ENCODE measurements at places on chromosomes 5 and 9.

GRCh38 chr5:88142636-88142885 is 126.1 kb downstream of the TMEM161B start:
- H3K27ac ChIP-seq = no peak overlapping the region
- no peak overlapping the region for H3K4me3 ChIP-seq
- no peak for DNase-seq
- H3K4me1 ChIP-seq = no peaks in the 10 kb centered on the region
- no peaks in the 10 kb centered on the region for H3K36me3 ChIP-seq
- no peaks in the 10 kb centered on the region for H3K27me3 ChIP-seq

DNA sequence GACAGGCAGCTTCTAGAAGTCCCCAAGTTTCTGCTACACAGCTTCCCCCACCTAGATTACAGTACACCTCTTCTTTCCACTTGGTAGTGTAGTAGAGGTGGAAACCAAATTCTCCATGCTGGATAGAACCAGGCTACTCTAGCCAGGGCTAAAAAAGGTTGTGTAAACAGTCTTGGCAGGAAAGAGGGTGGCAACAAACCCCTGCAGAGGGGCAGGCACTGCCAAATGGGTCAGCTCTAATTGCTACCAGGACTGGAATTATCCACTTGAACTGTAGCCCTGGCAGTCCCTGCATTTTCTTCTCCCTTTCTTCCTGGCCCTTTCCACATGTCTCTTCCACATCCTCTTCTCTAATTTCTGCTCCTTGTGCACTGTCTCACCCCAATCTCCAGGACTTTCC is 24.8 kb downstream of the RANBP3L start:
- no peak overlapping the region for H3K27ac ChIP-seq
- H3K27me3 ChIP-seq = peaks cover 38% of the 10 kb centered on the region
- no peak for DNase-seq
- no peaks in the 10 kb centered on the region for H3K36me3 ChIP-seq
- no peaks in the 10 kb centered on the region for H3K4me1 ChIP-seq

GRCh38 chr9:137705906-137706305 is 87.1 kb downstream of the EHMT1 start:
- H3K27me3 ChIP-seq = no peaks in the 10 kb centered on the region
- H3K4me3 ChIP-seq = no peak overlapping the region
- peaks cover 26% of the 10 kb centered on the region for H3K36me3 ChIP-seq
- no peak overlapping the region for H3K27ac ChIP-seq
- no peaks in the 10 kb centered on the region for H3K4me1 ChIP-seq
- DNase-seq = no peak

DNA sequence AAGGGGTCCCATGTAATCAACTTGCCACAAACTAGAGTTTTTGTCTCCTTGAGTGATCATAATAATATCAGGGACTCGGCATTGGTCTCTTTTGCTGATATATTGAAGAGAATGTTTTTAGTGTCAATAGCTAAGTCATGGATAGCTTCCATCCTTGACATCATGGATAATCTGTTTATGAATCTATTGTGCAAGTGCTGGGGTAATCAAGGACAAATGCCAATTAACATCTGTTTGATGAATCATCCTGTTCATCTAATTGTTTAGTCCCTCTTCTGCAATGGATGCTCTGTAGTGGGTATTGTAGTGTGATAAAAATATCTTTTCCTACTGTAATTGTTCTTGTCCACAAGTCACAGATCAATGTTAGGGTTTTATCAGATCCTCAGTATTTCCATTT is 607.5 kb upstream of the SEMA6A start:
- no peaks in the 10 kb centered on the region for H3K4me1 ChIP-seq
- H3K36me3 ChIP-seq = no peaks in the 10 kb centered on the region
- H3K4me3 ChIP-seq = no peak overlapping the region

DNA sequence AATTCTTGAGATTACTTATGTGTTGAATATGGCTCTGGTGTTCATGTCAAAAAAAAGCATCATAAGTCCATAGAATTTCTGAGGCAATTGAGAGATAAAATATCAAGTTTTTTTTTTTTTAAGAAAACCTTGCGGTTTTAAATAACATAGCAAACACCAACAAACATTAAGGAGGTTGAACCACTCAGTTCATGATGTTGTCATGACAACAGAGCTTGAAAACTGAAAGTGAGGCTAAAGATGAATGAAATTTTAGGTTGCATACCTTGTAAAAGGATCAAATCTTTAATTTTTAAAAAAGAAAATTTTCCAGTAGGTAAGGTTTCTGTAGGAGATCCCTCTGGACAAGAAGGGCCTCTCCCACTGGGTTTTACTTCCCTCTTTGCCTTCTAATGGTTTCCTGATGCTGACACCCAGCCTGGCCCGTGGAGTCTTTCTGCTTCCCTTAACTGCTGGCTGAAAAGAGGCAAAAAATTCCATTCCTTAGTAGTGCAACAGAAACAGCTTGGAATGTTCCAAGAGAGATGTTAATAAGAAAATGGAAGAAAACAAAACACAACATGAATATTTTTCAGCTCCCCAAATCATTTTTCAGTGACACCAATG is 60.0 kb upstream of the FER start:
- no peak overlapping the region for H3K27ac ChIP-seq
- no peaks in the 10 kb centered on the region for H3K36me3 ChIP-seq
- H3K4me1 ChIP-seq = no peaks in the 10 kb centered on the region
- DNase-seq = no peak

GRCh38 chr5:179264783-179265513 is 80.3 kb downstream of the ADAMTS2 start:
- no peak overlapping the region for H3K27ac ChIP-seq
- no peaks in the 10 kb centered on the region for H3K27me3 ChIP-seq
- H3K4me1 ChIP-seq = no peaks in the 10 kb centered on the region
- DNase-seq = no peak

- no peak overlapping the region for H3K4me3 ChIP-seq
- no peaks in the 10 kb centered on the region for H3K4me1 ChIP-seq
- H3K27me3 ChIP-seq = no peaks in the 10 kb centered on the region
- no peak for DNase-seq
- H3K36me3 ChIP-seq = no peaks in the 10 kb centered on the region
Observed at GRCh38 chr5:17190799-17191391, 26.5 kb upstream of the BASP1 start.

DNA sequence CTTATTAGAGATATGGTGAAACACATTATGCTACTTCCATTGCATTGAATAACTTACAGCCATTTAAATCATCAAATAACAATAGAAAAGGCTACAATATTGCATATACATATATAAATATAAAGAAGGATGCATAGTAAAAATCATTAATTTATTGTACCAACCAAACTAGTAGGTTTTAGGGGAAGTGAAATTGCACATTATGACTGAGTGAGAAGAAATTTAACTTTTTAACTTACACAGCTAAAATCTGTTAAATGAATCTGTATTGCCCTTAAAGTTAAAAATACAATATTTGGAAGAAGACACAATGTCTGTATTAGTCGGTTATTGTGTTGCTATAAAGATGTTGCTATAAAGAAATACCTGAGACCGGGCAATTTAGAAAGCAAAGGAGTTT is 2073.7 kb upstream of the ACO1 start:
- no peak for DNase-seq
- no peak overlapping the region for H3K4me3 ChIP-seq
- H3K27me3 ChIP-seq = no peaks in the 10 kb centered on the region
- no peak overlapping the region for H3K27ac ChIP-seq

DNA sequence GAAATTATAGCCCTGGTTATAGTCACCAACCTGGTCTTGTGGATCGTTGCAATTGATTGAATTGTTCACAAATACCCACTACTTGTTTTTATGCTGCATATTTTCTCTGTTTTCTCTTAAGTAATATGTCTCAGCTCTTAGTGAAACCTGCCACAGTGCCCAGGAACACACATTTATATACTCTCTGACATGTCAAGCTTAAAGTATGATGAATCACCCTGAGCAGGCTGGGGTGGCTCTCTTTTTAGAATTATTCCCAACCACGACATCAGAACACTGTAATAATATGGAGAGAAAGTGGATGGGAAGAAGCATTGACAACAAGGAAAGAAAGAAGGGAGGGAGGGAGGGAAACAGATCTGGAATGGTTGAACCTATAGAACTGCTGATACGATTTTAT is 72.8 kb upstream of the ZNF608 start:
- H3K4me1 ChIP-seq = no peaks in the 10 kb centered on the region
- H3K36me3 ChIP-seq = no peaks in the 10 kb centered on the region
- no peak overlapping the region for H3K27ac ChIP-seq
- no peaks in the 10 kb centered on the region for H3K27me3 ChIP-seq

DNA sequence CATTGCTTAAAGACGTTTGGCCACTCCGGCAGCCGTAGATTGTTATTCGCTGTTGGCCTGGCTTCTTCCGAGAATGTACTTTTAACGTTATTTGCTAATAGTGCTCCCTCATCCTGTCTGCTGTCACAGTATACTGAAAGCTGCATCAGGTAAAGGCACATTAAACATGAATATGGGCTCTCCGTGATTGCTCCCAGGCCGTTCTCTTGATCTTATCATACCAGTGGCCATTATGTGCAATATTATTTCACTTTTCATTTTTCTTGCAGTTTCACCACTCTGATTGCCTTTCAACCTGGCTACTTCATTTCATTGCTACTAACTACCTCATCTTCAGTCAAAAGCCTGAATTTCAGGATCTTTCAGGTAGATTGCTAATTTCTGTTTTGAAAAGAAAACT is 34.0 kb downstream of the GLRX start:
- no peak overlapping the region for H3K27ac ChIP-seq
- H3K36me3 ChIP-seq = peaks cover 9% of the 10 kb centered on the region
- no peak for DNase-seq
- no peaks in the 10 kb centered on the region for H3K27me3 ChIP-seq
- no peaks in the 10 kb centered on the region for H3K4me1 ChIP-seq

DNA sequence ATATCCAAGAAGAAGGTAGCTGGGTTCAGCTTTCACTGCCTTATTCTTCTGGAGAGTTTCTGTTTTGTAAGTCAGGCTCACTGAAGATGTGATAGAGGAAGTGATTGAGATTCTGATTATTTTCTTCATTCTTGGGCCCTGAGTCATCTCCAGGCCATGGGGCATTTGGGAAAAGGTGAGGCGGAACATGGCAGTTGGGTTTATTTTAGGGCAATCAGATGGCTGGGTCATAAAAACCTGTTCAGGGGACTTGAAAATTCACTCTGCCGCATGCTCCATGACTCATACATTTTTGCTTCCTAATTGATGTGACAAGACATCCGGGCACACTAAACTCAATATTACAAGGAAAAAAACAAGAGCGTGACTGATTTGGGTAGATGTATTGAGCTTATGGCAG is 265.7 kb upstream of the KLF4 start:
- no peaks in the 10 kb centered on the region for H3K27me3 ChIP-seq
- no peak overlapping the region for H3K27ac ChIP-seq
- no peak for DNase-seq
- no peaks in the 10 kb centered on the region for H3K36me3 ChIP-seq

DNA sequence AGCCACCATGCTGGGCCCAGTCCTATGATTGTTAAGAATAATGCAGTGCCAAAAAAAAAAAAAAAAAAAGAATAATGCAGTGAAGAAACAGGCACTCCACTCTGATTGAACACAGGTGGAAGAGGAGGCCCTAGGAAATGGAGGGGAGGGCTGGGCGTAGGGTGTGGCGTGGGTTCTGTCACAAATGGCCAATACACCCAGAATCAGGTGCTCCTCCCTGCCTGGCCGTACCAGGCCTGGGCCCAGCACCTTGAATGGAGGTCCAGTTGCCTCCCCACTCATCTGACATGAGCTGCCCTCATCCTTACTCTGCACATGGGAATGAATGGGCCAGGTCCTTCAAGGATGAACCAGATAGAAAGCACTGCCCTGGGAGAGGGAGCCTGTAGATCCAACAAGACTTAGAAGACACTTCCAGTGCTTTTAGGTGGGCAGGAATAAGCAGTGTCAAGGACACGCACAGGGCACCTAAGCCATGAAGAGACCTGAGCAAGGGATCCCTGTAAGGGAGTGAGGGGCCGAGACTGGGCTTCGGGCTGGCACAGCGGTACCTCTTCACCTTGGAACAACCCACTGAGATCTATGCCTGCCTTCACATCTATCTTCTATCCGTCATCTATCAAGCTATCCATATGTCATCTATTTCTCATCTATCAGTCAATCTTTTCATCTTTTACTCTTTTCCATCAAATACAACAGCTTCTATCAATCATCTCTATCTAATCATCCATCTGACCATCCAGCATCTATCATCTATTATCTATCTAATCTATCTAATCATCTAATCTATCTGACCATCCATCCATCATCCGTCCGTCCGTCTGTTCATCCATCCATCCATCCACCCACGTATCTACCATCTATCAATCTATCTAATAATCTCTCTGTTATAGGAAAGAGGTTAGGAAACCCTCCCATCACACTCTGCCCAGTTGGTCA is 15.9 kb downstream of the NINJ1 start:
- H3K4me1 ChIP-seq = no peaks in the 10 kb centered on the region
- no peak overlapping the region for H3K27ac ChIP-seq
- no peak for DNase-seq
- H3K27me3 ChIP-seq = no peaks in the 10 kb centered on the region
- no peak overlapping the region for H3K4me3 ChIP-seq
- peaks cover 8% of the 10 kb centered on the region for H3K36me3 ChIP-seq

DNA sequence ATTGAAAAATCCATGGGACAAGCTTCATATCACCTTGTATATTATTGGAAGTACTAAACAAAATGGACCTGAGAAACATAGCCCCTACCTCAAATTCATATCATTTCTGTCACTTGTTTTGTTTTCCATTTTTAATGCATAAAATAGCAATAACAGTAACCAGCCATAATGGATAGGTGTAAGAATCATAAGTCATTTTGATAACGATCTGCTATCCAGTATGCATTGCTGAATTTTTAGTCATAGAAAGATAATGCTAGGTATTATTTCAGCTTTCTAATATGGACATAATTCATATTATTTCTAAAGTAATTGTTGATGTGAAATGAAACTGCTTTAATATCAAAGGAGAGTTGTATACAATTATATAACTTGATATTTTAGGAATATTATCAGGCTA is 1.1 kb upstream of the LRRC70 start:
- peaks cover 14% of the 10 kb centered on the region for H3K4me1 ChIP-seq
- no peaks in the 10 kb centered on the region for H3K27me3 ChIP-seq
- no peak overlapping the region for H3K27ac ChIP-seq
- no peak for DNase-seq
- H3K36me3 ChIP-seq = peaks cover 10% of the 10 kb centered on the region

DNA sequence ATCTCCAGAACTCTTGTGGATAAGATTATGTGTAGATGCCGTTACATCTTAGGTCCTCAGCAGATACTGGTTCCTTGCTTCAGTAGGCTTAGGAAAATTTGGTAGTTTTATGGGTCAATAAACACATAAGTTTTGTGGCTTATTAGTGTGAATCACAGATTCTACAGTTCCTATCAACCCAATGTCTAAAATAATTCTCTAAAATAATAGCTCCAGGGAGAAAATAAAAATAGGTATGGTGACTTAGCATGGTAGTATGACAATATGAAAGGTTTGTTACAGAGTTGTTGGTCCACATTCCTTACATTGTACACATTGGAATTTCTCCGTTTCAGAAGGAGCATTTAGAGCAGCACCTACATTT is 91.7 kb downstream of the AOPEP start:
- H3K27ac ChIP-seq = no peak overlapping the region
- H3K36me3 ChIP-seq = peaks cover 10% of the 10 kb centered on the region
- H3K4me3 ChIP-seq = no peak overlapping the region
- no peaks in the 10 kb centered on the region for H3K4me1 ChIP-seq
- H3K27me3 ChIP-seq = no peaks in the 10 kb centered on the region
